ENCODE measurements at places on chromosomes 16 and 17.

DNA sequence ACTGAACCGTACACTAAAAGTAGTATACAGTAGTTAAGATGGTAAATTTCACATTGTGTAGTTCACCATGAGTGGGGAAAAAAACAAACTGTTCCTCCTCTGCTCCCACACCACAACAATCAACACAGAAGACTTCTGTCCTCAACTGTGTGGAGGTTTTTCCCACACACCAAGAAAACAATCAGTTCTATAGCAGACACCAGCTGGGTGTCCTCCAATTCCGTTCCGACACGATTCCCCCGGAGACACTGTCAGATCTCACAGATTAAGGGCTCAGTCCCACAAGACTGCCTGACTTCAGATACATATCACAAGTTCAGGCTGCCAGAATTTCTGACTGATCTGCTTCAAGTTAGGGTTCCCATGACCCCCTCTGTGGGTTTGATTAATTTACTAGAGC, 31.8 kb downstream of the BBS2 start:
- DNase-seq: no peak

GRCh38 chr17:16314189-16314588, 39.1 kb downstream of the CENPV start:
- DNase-seq: no peak

DNA sequence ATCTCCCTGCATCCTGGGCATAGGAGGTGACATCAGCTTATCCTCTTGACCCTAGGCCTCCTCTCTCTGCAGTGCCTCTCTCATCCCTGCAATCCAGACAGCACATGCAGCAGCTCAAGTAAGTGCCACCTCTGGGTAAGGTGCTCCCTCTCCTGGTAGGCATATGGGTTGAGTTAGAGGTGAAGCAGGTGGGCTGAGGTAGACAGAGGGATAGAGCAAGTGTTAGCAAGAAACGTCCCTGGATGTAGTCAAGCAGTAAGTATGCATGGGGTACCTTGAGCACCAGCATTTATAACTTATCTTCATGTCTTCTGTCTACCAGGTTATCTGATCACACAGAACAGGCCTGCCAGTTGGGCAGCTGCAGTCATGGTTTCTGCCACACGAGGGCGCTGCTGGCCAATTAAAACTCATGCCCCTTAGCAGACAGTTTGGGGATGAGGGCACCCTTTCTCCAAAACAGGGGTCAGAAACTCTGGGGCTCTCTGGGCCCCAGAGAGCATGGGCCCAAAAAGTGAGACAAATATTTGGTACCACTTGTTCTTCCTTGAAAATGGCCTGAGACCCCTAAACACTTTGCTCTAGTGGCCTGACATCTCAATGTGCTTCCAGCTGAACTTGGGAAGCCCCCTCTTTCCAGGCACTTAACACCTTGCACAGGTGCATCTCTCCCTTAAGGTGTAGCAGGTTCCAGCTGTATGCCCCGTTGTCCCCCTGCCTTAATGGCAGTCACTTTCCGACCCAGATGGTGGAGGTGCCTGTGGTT, 59.8 kb downstream of the NEUROD2 start:
- DNase-seq: peak; percentile 66

DNA sequence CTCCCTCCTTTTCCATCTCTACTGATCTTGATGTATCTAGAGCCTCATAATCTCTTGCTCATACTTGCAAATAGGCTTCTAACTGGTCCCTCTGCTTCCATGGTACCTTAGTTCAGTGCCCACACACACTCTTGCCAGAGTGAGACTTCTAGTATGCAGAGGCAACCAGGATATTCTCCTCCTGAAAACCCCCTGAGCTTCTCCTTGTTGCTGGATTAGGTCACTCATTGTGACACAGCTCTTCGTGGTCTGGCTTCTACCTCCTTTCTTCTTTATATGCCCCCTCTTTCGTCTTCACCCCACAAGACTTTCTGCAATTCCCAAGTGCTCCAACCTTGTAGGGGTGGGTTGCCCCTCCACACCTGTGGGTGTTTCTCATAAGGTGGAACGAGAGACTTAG, 2.5 kb upstream of the FAM20A start:
- no peak for DNase-seq

- no peak for DNase-seq
Observed at GRCh38 chr17:68196394-68197090, 51.3 kb upstream of the AMZ2 start.

Measured in SK-N-DZ (cell line).